ENCODE measurements at places on chromosomes 6 and 20. TPM values are rescaled to one million over a fixed set of nuclear protein-coding genes. Genes with fewer than 3 reads are reported as not detected.

- DNase-seq = peak; percentile 59
These were observed 5.8 kb downstream of the DEFB123 start for GRCh38 chr20:31446084-31446819.

DNA sequence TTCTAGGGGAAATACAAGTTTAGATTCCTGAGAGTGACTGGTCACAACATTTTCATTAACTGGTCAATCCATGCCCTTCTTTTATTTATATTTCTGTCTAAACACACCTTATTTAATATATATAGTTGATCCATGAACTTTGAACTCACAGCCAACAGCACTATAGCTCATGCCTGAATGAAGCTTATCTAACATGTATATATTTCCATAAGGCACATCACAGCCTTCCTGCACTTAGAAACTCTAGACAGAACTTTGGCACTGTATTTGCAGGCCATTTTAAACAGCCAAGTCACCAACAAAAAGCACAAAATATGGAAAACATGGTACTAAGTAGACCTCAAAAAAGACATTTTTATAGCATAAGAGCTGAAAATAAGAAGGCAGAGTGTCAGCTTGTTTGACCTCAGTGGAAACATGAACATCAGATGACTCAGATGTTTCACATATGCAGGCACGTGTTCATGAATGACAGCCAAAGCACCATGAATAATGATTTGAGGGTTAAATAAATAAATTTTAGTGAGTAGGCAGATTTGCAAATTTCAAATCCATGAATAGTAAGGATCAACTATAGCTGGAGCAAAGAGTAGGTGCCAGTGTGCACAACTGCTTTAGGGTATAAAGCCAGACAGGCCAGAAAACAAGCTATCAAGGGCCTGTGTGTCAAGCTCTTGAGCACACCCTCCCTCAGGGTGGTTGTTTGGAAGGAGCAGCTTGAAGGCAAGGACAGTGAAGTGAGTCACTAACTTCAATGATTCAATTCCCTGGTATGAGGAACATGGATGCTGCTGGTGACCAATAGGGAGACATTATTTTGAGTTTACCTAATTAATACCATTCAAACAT, 88.9 kb upstream of the NT5E start:
- peak; percentile 43 for DNase-seq

GRCh38 chr6:72321788-72322187, 300.1 kb upstream of the KCNQ5 start:
- DNase-seq = no peak

GRCh38 chr6:112717401-112717800, 370.3 kb downstream of the RFPL4B start:
- DNase-seq = no peak

GRCh38 chr6:70388814-70389213, 24.5 kb upstream of the FAM135A start:
- no peak for DNase-seq

DNA sequence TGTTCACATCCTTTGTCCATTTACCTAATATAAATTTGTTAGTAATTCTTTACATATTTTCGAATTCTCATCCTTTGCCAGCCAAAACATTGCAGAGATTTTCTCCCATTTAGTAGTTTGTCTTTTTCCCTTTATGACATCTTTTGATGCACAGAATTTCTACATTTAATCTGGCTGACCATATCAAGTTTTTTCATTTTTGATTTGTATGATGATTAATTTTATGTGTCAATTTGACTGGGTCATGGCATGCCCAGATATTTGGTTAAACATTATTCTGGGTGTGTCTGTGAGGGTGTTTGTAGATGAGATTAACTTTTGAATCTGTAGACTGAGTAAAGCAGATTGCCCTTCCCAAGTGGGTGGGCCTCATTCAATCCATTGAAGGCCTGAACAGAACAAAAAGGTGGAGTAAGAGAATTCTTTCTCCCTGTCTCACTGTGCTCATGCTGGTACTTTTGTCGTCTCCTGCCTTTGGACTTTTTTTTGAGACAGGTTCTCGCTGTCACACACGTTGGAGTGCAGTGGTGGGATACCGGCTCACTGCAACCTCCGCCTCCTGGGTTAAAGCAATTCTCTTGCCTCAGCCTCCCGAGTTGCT, 72.1 kb upstream of the EPB41L1 start:
- DNase-seq = no peak

DNA sequence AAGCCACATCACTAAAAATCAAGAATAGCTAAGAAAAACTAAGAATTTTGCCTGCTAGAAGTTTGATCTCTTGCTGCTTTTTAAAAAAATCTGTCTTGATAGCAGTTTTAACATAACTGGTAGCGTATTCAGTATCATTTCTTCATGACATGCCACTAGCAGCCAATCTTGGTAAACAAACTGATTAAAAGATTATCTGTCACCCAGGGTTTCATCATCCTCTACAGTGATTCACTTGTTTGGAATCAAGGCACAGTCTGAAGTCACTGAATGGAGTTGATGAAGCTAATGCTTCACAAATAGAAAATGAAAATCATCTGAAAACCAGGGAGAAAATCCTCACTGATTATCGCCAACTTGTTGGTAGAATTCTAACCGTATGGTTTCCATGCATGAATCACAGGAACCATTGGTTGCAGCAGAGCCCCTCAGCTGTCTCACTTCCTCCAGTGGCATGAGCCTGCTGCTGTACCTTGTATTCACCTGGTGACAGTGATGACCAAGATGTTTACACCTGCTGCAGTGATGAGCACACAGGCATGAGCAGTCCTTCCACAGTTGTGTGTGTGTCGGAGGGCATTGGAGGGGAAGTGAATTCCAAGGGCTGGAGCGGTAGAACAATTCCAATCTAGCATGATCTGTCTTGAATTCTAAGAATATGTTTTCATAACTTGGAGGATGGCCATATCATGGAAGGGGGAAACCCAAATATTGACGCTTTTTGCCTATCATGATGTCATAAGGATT, 275.0 kb downstream of the KHDC1L start:
- DNase-seq = peak; percentile 31

DNA sequence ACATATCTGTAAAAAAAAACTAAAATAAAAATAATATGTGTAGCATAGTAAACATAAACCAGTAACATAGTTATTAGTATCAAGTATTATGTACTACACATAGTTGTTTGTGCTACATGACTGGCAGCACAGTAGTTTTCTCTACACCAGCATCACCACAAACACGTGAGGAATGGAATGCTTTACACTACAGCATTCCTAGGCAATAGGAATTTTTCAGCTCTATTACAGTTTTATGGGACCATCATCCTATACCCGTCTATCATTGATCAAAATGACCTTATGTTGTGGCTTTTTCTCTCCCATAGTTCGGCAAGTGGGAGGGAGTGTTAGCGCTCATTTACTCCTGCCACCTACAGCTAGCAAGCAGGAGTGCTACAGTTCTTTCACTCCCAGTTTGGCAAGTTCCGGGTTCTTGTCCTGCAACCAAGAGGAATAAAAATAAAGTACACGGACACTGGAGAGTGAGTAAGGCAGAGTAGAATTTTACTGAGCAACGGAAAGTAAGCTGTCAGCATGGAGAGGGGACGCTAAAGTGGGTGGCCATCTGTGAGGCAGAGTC, 196.8 kb upstream of the HSF2 start:
- DNase-seq = peak; percentile 2

DNA sequence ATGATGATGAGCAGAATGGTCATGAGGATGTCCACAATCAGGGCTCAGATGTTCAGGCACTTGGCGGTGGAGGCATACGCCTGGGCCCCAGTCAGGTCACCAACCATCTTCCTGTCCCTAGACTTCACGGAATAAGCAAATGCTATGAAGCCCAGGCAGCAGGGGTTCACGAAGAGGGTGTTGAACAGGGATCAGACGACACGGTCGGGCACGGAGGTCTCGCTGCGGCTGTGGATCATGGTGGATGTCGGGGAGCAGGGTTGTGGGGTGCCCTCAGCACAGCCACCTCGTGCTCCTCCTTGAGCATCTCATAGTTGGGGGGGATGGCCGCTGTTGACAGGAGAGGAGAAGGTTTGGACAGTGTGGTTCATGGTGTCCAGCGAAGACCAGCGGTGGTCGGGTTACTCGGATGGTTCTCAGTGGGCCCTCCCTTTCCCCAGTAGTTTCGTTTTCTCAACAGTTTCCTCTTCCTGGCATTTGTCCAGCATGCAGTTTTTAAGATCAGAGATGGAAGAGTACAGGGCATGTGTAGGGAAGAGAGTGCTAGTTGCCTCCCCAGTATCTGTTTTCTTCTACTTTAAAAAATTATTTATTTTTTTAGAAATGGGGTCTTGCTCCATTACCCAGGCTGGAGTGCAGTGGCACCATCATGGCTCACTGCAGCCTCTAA, 20.3 kb upstream of the SPDEF start:
- DNase-seq = no peak

GRCh38 chr6:156998794-156999330, 221.7 kb downstream of the ARID1B start:
- DNase-seq = no peak

GRCh38 chr6:113818578-113818977, 38.6 kb upstream of the MARCKS start:
- DNase-seq = no peak

GRCh38 chr6:46059608-46060007, 43.9 kb upstream of the CLIC5 start:
- no peak for DNase-seq

- DNase-seq = no peak
These were observed 96.9 kb downstream of the FAM120B start for GRCh38 chr6:170403451-170403850.

- DNase-seq = no peak
These were observed 122.4 kb downstream of the MRPL14 start for GRCh38 chr6:44004625-44005506.

DNA sequence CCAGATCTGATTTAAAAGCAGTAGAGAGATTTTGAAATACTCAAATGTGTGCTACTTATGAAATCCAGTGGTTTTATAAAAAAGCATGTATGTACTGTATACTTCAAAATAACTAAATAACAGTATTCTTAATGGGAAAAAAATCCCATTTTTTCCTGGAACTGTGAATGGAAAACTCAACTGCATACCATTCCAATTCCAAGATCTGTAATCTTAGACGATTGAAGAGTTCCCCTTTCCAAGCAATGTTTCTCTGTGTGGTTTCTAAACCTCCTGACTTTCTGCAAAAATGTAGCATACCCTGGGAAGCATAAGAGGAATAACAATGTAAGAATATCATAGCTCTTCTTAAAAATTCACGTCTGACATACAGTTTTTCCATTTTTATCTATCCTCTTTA, 40.3 kb upstream of the HIVEP2 start:
- no peak for DNase-seq

DNA sequence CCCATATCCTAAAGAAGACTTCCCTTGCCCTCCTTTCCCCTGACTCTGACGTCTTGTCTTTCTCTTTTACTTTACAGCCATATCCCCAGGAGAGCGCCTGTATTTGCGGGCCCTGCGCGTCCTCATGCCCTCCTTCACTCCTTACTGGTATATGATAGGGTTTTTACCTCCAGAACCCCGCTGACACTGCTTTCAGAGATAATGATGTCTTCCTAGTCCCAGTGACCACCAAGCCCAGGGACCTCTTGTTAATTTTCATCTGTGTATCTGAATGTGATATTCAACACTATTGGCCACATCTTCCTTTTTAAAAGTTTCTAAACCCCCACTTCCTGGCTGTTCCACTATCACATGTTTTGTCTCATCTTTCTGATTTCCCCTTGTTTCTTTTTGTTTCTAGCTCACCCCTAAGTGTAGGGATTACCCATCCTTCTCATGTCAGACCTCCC, 102.0 kb downstream of the HIVEP1 start:
- DNase-seq = no peak

GRCh38 chr6:64811119-64811518, 895.9 kb downstream of the EYS start:
- DNase-seq = no peak

DNA sequence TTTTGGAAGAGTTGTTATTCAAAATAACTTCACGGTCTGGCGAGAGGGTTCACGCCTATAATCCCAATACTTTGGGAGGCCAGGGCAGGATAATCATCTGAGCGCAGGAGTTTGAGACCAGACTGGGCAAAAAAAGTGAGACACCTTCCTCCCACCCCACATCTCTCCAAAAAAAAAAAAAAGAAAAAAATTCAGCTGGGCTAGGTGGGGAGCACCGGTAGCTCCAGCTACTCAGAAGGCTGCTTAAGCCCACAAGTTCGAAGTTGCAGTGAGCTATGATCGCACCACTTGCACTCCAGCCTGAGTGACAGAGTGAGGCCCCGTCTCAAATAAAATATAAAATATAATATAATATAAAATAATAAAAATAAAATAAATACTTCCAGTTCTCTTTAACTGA, 10.4 kb downstream of the OR2B2 start:
- no peak for DNase-seq

GRCh38 chr6:156269751-156270369, 507.3 kb upstream of the ARID1B start:
- no peak for DNase-seq

DNA sequence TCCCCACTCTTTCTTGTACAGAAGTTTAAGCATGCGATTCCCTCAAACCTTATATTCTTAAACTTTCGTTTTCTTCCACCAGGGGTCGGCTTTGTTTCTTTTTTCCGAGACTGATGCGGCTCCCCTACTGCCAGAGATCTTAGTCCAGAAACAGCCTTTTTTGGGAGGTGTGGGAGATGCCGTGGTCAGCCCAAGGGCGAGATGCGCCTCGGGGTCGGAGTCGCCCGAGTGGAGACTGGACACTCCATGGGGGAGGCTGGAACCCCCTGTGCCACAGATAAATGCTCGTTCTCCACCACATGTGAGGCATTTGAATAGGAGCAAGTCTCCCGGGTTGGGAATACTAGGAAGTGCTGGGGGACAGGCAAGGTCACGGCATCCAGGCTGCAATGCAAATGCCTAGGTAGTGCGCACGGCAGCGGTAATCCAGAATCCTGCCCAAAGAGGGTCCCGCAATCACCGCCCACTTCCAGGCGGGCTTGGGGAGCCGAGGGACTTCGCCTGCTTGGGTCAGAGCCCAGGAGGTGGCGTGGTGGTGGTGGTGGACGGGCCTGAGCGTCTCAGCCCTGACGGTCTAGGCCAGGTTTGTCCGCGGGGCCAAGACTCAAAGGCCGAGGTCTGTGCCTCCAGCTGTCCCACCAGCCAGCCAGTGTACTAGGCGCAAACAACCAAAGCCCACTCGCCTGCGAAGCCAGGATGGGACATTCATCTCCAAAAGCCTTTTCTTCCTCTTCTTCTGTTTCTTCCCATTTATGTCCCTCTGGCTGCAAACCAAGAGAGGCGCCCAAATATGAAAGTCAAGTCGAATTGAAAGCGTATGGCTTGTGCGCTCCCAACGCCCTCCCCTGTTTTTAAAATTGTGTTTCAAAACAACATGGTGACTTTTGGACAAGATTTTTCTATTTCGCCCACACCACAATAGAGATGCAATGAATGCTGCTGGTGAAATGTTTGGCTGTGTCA, 39.3 kb upstream of the OSTM1 start:
- peak; percentile 41 for DNase-seq

The TXNDC5 gene
- 255 TPM for polyA plus RNA-seq

The RBBP9 gene
- 25.1 TPM for polyA plus RNA-seq

The PDE10A gene
- 0.07 TPM for polyA plus RNA-seq

The EDN1 gene
- 1.2 TPM for polyA plus RNA-seq

The MCCD1 gene
- 0.09 TPM for polyA plus RNA-seq

The LY6G6F gene
- polyA plus RNA-seq = not detected

The MAPK14 gene
- polyA plus RNA-seq = 52.0 TPM

The WFDC11 gene
- polyA plus RNA-seq = not detected

The FILIP1 gene
- not detected for polyA plus RNA-seq

The FOXA2 gene
- 12.2 TPM for polyA plus RNA-seq

The CDH4 gene
- polyA plus RNA-seq = not detected

The PPP1R14C gene
- not detected for polyA plus RNA-seq

The TAGAP gene
- not detected for polyA plus RNA-seq

The NHSL1 gene
- 24.9 TPM for polyA plus RNA-seq

The MTFR2 gene
- polyA plus RNA-seq = 6.7 TPM

The MOXD1 gene
- 0.03 TPM for polyA plus RNA-seq

Data from HepG2 (cell line).